ENCODE measurements at places on chromosomes 7 and 10.

- no peak for DNase-seq
Measured at GRCh38 chr7:27585781-27586447, 76.8 kb downstream of the HIBADH start.

DNA sequence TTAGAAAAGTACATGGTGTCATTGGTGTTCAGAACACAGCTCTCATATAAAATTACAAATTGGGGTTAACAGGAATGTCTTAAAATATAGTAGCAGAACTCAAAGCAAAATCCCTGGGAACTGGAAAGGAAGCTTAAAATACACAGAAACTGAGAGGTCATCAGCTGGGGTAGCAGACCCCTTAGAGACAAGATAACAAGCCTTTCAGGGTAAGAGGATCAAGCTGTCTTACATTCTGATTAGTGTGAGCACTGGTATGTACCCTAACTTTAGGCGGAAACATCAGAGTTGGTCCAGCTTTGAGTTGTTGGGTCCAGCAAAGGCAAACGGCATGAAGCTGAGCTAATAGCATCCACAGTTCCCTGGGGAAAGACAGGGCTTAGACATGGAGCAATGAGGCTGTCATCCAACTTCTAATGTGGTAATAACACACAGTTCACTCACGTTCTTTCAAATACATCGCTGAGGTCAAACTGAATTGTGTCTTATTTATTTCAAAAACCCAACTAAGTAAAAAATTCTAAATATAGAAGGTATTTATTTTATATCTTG, 32.6 kb downstream of the ARHGAP21 start:
- DNase-seq, result no peak

DNA sequence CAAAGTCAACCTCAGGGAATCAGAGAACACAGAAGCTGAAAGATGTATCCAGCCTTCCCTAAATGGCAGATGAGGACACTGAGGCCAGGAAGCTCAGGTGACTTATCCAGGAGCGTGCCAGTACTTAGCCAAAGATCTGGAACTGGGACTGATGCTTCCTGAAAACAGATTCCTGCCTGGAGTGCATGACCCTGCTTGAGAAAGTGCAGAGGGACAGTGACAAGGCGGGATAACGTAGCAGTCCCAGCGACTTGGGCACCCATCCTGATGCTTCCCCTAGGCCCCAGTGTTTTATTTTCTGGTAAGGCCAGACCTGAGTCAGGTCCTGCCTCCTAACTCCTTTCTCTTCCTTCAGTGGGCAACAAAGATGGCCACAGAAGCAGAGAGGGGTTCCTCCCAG, 48.6 kb downstream of the KIAA1217 start:
- no peak for DNase-seq

DNA sequence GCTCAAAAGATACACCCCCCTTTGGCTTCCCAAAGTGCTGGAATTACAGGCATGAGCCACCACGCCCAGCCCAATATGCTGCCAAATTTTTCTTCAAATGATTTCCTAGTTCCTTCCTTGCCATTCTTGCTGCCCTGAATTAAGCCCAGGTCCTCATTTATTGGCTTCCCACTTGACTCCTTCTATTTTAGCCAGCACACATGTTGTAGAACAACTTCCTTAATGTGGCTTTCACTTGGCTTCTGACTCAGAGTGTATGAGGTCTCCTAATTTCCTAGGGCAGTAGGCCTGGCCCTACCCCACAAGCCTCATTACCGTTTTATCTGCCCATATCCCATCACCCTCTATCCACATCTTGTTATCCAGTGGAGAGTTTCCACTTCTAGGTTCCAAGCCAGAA, 21.8 kb upstream of the HIPK2 start:
- DNase-seq, result no peak

Data from SJSA1 (cell line).